Non-pigmented ciliary epithelial cell (primary cell): ENCODE measurements at places on chromosomes 16 and 17.

DNA sequence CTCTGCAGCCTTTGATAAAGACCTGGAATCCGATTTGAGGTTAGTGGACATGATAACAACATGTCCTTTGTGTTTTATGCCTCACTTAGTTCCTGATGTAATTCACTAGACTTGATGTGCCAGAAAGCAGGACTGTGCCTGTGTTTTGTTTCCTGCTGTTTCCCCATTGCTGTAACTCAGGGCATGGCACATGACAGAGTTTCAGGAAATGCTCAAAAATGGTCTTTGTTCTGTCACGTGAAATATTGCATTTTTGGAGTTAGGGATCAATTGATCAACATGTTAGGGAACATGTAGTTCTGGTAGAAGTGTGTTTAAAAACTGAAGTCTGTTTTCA, 32.8 kb downstream of the DHX38 start:
- no peak for DNase-seq

GRCh38 chr17:2703606-2704005, 8.0 kb downstream of the CLUH start:
- DNase-seq: no peak

GRCh38 chr16:14307527-14308367, 236.6 kb downstream of the MRTFB start:
- no peak for DNase-seq

GRCh38 chr16:47475786-47476185, 14.7 kb downstream of the PHKB start:
- DNase-seq: no peak

- no peak for DNase-seq
Observed at GRCh38 chr16:79717333-79718137, 117.0 kb upstream of the MAF start.

DNA sequence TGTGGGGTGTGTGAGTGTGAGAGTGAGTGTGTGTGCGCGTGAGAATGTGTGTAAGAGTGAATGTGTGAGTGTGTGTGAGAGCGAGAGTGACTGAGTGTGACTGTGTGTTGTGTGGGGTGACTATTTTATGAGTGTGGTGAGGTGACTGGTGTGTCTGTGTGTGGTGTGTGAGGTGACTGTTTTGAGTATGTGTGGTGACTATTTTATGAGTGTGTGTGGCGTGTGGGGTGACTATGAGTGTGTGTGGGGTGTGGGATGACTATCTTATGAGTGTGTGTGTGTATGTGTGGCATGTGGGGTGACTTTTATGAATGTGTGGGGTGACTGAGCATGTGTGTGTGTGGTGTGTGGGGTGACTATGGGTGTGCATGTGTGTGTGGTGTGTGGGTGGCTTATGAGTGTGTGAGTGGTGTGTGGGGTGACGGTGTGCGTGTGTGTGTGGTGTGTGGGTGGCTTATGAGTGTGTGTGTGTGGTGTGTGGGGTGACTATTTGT, 152.9 kb upstream of the PLCG2 start:
- DNase-seq: no peak

DNA sequence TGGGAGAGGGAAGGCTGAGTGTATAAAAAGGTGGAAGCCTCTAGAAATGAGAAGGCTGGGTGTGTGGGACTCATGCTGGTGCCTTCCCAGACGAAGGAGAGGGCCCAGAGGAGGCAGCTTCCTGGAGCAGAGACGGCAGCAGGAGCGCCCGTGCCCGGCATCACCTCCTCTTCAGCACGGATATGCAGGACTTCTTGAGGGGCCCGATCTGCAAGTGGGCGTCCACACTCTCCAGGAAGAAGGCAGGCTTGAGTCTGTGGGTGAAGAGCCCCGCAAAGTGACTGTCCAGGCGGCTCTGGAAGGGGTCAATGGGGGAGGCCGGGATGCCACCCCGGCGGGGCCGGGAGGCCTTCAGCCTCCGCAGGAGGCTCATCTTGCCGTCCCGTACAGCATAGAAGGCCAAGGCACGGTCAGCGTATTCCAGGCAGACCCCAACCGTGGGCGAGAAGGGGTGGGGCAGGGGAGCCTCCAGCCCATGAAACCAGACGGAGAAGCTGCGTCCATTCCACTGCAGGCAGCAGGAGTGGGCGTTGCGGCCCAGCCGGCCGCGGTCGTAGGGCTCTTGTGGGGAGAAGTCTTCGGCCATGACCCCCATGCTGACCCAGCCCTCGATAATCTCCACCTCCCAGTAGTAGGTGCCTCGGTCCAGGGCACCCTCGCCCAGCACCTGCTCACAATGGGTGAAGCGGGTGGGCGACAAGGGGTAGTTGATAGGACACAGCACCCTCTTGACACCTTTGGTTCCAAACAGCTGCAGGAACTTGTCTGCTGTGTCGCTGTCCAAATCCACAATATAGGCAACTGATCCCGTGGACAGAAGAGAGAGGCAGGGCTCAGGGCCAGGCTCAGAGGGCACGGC, 3.8 kb downstream of the TRIM47 start:
- no peak for DNase-seq

DNA sequence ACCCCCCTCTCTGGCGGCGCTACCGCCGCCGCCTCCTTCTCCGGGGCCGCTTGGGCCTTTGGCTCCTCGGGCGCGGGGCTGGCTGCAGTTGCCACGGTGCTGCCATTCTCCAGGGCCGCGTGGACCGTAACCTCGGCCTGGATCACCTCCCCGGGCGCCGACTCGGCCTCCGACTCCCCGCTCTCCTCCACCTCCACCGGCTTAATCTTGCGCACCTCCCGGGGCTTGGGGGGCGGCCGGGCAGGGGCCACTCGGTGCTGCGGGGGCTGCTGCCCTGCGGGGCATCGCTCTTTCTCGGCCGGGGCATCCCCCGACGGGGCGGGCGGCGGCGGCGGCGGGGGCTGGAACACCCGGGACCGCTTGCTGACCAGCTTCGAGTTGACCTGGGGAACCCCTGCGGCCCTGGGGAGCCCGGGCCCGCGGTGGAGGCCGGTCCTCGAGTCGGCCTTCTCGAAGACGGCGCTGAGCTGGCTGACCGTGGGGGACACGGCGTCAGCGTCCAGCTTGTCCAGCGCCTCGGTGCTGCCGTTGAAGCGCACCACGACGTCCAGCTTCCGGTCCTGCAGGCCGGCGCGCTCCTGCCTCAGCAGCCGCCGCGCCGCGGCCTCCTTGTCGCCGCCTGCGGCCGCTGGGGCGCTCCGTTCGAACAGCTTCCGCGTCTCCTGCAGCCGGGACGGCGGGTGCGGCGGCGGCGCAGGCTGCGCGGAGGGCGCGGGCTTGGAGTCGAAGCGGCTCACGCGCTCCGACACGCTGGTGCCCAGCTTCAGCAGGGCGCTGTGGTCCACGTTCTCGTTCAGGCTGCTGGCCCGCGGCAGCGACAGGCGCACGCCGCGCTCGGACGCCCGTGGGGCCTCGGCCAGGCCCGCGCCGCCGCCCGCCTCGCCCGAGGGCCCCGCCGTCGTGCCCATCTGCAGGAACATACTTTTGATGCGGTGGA, 792 bp downstream of the PPP1R9B start:
- no peak for DNase-seq

GRCh38 chr17:18015593-18015992, 23.4 kb downstream of the ATPAF2 start:
- no peak for DNase-seq

GRCh38 chr17:44197980-44198720, 1.5 kb downstream of the ATXN7L3 start:
- DNase-seq: no peak

GRCh38 chr16:79651363-79651762, 50.8 kb upstream of the MAF start:
- no peak for DNase-seq
